ENCODE measurements at places on chromosomes 13 and 19.

DNA sequence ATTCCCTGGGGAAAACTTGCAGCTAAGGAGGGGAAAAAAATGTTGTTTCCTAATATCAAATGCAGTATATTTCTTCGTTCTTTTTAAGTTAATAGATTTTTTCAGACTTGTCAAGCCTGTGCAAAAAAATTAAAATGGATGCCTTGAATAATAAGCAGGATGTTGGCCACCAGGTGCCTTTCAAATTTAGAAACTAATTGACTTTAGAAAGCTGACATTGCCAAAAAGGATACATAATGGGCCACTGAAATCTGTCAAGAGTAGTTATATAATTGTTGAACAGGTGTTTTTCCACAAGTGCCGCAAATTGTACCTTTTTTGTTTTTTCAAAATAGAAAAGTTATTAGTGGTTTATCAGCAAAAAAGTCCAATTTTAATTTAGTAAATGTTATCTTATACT lies 33.6 kb downstream of the TNFSF11 start:
- DNase-seq, result no peak

DNA sequence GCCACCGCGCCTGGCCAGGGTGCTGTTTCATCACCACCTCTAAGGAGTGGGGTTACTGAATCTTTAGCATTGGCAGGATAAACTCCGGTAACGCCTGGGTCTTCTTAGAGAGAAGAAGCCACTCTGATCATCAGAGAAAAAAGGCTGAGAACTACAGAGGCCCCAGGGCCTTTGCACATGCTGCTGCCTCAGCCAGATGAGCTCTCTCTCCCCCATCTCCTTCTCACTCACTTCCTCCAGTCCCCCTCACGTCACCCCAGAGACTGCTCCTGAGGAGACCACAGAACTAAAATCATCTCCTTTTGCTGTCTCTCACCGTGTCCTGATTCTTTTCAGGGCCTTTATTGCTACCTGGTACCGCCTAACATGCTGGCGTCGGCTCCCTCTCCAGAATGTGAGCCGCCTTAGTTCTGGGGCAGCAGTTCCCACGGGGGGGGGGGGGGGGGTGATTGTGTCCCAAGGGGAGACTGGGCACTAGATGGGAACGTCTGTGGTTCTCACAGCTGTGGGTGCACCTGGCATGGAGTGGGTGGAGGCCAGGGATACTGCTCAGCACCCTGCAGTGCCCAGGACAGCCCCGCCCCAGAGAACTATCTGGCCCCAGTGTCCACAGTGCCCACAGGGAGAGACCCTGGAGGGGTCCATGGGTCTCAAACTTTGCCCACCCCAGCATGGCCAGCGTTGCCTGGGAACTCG lies 5.1 kb upstream of the DIRAS1 start:
- no peak for DNase-seq

GRCh38 chr19:10521461-10522171 lies 4.4 kb upstream of the S1PR5 start:
- no peak for DNase-seq

DNA sequence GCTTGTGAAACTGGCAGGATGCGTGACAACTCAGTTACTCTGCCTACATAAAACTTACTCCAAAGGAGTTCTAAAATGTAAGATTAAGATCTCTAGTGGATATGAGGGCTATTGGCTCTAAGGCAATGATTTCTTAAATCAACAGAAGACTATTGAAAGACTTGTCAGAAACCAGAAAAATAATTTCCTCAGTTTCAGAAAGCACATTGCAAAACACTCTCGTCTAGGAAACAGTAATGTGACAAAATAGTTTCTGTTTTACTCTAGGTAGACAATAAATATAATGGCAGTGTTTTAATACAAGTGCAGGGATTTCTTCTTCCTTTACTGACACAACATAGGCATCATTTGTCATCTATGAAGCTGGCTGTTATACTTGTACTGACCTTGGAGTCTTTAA lies 230.1 kb downstream of the KCTD12 start:
- no peak for DNase-seq

- no peak for DNase-seq
Observed at GRCh38 chr19:45166723-45167252, 6.0 kb upstream of the NKPD1 start.

DNA sequence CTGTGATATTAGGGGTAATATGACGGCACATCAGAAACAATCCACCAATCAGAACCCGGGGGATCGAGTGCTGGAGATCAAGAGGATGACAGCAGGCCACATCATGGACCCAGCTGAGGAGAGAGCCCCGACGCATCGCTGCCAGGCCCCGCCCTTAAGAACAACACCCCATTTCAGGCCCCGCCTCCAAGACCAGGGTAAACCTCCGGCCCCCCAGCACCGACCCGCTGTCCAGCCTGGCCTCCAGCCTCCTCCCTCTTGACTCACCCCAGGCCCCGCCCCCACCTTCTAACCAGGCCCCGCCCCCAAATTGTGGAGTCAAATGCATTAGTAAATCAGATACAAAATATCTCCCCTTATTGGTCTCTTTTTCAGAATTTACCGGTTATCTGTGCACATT lies 4.7 kb upstream of the ZNF611 start:
- DNase-seq, result no peak

DNA sequence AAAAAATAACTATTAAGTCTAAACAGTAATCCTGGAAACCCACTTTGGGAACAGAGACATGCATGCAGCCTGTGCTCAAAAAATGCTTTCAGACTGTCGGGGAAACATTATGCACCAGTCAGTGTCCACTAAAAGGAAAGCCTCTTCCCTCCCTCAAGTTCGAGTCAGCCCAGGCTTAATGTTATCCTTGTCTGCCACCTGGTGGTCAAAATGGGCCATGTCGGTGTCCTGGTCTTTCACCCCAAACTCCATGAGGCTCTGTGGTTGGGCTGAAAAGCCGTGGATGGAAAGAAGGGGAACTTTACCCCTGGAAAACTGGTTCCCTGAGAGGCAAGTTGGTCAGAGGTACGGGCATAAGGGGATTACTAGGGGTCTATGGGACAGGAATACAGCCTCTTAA lies 88.4 kb upstream of the ZNF492 start:
- DNase-seq, result peak; percentile 14

DNA sequence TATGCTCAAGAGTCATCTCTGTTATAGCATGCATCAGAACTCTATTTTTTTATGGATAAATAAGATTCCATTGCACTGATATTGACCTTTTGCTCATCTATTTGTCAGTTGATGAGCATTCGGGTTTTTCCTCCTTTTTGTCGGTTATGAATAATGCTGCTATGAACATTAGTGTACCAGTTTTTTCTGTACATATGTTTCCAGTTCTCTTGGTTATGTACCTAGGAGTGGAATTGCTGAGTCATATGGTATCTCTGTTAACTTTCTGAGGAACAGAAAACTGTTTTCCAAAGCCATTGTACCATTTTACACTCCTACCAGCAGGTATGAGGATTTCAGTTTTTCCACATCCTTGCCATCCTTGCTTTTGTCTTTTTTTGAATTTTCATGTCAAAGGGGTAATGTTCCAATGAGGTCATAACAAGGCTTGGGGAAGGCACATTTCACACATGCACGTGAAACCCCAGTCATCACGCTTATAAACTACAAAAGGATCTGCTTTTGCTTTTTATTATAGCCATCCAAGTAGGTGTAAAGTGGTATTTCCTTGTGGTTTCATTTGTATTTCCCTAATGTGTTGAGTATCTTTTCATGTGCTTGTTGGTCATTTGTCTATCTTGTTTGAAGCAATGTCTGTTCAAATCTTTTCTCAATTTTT lies 14.6 kb downstream of the KBTBD7 start:
- no peak for DNase-seq

All from nucleus accumbens (tissue), 56 donors.